ENCODE measurements at places on chromosomes 2 and 18. TPM values are rescaled to one million over a fixed set of nuclear protein-coding genes. Genes with fewer than 3 reads are reported as not detected.
A peak's percentile ranks its signal among the peaks of the same experiment; 100 is the strongest.

- peak; percentile 26 for DNase-seq
Observed at GRCh38 chr2:45755585-45756335, 104.3 kb downstream of the PRKCE start.

GRCh38 chr2:164794016-164794415, 47.6 kb downstream of the COBLL1 start:
- DNase-seq: no peak

DNA sequence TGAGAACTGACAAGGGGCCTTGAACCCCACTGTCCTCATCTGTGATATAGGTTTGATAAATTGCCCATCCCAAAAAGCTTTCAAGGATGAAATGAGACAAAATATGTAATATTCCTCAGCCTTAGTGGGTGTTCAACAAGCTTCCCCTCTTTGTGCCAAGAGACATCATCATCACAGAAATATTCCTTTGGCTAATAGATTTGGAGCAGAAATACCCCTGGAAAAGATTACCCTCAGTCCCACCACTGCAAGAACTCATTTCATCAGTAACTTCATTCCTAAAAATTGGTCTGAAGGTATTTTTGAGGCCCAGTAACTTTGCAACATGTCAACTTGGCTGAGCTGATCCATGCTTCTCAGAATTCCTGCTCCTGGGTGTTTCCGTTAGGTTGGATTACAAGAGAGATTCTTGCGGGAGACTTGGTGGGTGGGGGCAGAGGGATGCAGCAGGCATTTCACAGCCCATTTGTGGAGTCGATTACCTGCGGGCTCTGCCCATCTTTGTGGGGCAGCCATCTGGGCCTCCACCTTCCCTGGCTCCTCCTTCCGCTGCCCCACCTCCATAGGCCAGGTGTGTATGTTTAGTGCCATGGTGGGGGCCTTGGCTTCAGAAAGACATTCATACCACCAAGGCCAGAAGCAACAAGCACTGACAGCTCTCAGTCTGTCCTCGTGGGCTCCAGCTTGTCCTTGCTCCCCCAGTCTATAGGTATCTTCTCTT, 263.9 kb downstream of the GLI2 start:
- no peak for DNase-seq

GRCh38 chr2:180652794-180653193, 327.6 kb upstream of the UBE2E3 start:
- DNase-seq: no peak

DNA sequence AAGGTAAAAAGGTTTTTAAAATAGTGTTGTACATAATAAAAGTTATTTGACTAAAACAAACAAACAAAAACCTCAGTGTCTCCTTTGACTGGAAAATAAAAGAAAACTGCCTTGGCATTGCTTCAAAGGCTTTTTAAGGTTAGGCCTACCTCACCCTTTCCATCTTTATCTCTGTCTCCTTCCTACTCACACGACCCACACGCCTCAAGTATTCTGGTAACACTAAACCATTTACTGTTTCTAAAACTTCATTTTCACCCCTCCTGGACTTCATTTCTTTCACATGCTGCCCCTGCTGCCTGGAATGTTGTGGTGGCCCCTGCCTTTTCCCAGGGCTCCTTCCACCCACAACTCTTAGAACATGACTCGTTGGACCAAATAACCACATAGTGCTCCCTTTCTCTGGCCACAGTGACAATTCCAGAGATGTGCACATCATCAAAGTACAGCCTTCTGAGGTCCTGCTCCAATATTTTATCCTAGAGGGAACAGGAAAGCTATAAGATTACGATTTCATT, 54.0 kb downstream of the ERBB4 start:
- DNase-seq: no peak

DNA sequence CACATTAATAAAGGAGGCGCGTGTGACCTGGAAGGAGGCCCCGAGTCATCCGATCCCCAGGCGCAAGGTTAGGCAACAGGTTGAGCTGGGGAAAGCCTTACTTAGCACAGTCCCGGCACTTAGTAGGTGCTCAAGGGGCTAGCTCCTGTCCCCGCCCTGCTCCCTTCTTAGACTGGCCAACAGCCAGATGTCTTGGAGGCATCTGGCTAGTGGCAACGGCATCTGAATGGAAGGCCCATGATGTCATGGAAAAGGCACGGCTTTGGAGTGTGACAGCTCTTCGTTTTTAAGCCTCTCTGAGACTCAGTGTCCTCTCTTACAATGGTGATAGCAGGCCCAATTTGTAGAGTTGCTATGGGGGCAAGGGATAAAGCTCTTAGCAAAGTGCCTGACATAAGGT, 258.3 kb downstream of the CYRIA start:
- DNase-seq: no peak

GRCh38 chr2:159557437-159558034, 58.8 kb downstream of the BAZ2B start:
- DNase-seq: no peak

DNA sequence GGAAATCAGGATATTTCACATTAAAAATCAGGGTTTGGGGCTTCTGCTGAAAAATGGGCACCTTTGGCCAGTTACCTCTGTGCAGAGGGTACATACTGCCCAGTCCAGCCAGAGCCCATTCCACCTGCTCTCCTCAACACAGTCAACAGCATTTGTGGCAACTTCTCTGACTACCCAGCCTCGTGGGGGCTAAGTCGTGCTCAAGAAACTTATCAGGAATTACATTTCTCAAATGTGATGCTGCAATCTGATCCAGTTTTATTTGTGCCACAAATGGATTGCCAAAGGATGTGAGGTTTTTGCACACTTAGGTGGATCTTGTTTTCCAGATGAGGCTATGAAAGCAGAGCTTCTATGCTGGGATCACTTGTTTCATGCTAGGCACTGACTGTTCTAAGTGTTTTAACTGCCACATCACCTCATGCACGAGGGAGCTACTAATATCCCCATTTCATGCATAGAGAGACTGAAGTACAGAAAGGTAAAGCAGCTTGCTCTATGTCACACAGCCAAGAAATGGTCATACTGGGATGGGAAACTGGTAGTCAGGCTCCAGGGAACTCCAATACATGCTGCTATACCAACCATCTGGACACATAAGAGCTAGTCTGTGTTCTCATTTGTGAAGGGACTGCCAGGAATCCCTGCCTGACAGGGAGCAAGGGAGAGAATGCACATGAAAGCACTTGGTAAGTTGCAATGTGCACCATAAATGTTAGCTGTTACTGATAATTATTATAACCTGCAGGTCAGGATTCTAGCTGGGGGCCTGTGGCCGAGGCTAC, 89.0 kb upstream of the HK2 start:
- DNase-seq: no peak

- DNase-seq: peak; percentile 65
Observed at GRCh38 chr2:20176760-20177159, 48.2 kb downstream of the SDC1 start.

- no peak for DNase-seq
Observed at GRCh38 chr2:47737191-47737975, 45.6 kb upstream of the MSH6 start.

DNA sequence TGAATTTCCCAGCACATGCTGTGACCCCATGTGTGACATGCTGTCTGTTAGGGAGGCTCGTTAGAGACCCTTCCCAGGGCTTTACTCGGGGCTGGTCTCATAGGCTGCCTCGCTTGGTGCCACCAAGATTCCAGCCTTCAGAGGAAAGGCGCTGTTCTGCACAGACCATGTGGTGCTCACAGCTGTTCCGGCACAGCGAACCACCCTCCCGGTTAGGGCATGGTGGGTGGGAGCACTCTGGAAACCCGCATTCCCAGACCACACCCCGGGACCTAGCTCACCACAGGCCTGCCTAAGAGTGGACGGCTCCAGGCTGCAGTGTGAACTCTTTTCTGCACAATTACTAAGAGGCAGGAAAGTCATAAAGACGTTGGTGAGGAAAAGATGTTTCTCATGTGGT, 112.0 kb downstream of the MBP start:
- no peak for DNase-seq

- DNase-seq: no peak
Observed at GRCh38 chr2:223648755-223649154, 46.6 kb upstream of the SCG2 start.

GRCh38 chr2:223101340-223102039, 49.5 kb downstream of the KCNE4 start:
- no peak for DNase-seq

DNA sequence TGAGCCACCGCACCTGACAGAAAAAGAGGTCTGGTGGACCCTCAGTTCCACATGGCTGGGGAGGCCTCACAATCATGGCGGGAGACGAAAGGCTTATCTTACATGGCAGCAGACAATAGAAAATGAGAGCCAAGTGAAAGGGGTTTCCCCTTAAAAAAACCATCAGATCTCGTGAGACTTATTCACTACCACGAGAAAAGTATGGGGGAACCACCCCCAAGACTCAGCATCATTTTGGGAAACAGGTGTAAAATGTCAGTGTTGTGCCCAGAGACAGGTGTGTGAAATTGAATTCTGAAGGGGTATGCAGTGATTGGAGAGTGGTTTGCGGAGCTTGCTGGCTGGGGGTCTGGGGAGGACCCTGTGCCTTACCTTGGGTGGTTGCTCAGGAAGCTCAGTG, 4.6 kb upstream of the D2HGDH start:
- no peak for DNase-seq

DNA sequence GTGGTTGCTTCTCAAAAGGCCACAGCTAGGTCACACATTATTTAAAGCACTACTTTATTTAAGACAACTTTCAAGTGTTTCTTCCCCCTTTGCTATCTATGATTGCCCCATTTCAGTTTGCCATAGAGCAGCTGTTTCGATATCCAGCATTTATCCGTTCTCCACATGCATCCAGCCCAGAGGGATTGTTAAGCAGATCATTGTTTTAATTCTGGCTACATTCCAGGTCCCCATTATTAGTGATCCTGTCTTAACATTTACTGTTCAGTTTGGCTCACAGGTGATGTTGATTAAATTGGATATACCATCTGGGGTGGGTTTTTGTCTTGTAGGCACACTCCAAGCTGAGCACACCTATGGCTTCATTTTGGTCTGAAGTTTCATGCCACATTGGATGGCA, 638.7 kb downstream of the ZEB2 start:
- no peak for DNase-seq

DNA sequence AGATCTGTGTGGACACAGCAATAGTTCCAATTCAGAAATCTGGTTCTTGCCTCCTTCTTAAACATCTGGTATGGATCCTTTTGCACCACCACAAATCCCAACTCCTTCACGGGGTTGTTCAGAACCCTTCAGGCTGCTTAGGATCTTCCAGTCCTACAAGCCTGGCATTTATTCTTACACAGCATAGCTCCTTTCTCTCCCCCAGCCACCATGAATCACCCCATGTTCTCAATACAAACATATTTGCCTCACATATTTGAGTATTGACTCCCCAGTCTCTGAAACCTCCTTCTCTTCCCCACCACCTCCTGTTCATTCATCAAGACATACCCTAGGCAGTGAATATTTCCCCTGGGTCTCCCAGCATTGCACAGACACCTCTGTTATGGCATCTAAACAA, 155.2 kb downstream of the ALK start:
- DNase-seq: no peak

- DNase-seq: no peak
Observed at GRCh38 chr2:103859238-103859637, 994.7 kb upstream of the POU3F3 start.

DNA sequence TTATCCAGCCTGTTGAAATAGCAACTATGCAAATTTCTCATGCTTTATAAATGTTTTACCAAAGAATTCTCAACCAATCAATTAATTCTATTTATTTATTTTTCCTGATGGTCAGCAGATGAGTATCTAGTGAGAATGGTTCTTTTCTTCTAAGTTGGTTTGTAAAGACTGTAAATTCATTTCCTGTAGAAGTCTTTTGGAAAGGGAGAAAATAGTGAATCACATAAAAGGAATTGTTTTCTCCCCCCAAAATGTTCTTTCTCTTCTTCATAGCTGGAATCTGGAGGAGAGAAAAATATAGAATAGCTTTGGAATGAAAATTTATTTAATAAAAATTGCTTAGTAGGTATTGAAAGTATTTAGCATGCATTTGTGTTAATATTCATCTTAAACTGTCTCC, 836.1 kb upstream of the ZEB2 start:
- DNase-seq: no peak

Gene PFN4
- total RNA-seq: not detected

Gene CCDC68
- total RNA-seq: 1.1 TPM

Gene CKAP2L
- total RNA-seq: 11.3 TPM

Gene CHCHD5
- 25.7 TPM for total RNA-seq

Gene SP9
- total RNA-seq: not detected

Gene SCN3A
- total RNA-seq: 0.17 TPM

Gene BCL11A
- total RNA-seq: 94.4 TPM

Gene LYPD6
- total RNA-seq: 1.1 TPM

Gene TEX51
- total RNA-seq: not detected

Gene IL36G
- 19.1 TPM for total RNA-seq

Gene HAUS1
- total RNA-seq: 10.2 TPM
